ENCODE measurements at places on chromosomes 2 and 18. TPM values are rescaled to one million over a fixed set of nuclear protein-coding genes. Genes with fewer than 3 reads are reported as not detected.
A peak's percentile ranks its signal among the peaks of the same experiment; 100 is the strongest.

Gene MAP4K4
- total RNA-seq = 48.0 TPM

DNA sequence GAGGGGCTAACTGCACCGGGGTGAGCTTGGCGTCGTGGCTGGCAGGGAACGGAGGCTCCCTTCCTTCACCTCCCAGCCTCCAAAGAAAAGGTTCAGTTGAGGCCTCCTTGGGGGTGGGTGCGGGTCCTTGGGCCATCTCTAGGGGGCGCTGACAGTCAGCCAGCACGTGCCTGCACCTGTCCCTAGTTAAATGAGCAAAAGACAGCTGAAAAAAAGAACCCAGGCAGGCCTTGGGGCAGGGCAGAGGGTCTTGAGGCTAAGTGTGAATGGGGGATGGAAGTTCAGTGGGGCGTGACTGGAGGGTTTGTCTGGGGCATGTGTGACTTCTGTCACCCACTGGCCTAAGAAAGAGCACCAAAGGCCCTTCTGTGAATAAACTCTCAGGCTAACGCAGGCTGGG lies 56.4 kb downstream of the ZFP36L2 start:
- DNase-seq = no peak

Gene STPG4
- total RNA-seq = not detected

Gene ERBB4
- total RNA-seq = 1.7 TPM

DNA sequence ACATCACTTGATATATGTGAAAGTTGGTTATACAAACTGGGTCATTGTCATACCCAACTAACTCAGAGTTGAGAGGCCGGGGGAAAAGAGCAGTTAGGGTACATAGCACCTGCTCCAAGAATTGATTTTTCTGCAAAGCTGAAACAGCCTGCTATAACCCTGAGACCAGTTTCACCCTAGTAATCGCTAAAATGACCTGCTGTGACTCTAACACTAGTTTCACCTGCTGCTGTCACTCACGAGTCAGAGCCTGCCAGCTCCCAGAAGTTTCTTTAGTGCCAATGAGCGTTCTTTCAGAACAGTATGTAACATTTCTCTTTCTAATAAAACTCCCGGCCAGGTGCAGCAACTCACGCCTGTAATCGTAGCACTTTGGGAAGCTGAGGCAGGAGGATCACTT lies 28.0 kb downstream of the SRSF7 start:
- DNase-seq = no peak

- DNase-seq = no peak
Measured at GRCh38 chr2:43111788-43112554, 114.4 kb downstream of the ZFP36L2 start.

Gene TFPI
- 85.6 TPM for total RNA-seq

Gene NBAS
- 37.1 TPM for total RNA-seq

- DNase-seq = no peak
Measured at GRCh38 chr2:69453475-69454129, 16.4 kb upstream of the NFU1 start.

Gene TGFBRAP1
- 30.1 TPM for total RNA-seq

Gene PRKAG3
- not detected for total RNA-seq

DNA sequence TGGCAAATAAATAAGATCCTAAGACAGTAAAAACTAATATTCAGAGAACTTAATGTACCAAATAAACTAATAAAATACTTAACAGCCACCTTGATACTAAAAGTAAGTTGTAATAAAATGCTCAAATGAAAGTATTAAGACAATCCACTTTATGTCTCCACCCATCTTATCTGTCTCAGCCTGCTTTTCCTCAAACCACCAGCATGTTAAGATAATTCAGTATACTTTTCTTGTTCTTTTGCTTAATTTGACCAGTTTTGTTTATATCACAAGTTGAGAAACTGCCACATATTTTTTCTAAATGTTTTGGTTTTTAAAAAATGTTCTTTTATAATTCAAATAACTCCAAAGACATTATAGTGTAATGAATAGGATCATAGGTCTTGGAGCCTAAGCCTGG lies 142.0 kb downstream of the MBD5 start:
- no peak for DNase-seq

DNA sequence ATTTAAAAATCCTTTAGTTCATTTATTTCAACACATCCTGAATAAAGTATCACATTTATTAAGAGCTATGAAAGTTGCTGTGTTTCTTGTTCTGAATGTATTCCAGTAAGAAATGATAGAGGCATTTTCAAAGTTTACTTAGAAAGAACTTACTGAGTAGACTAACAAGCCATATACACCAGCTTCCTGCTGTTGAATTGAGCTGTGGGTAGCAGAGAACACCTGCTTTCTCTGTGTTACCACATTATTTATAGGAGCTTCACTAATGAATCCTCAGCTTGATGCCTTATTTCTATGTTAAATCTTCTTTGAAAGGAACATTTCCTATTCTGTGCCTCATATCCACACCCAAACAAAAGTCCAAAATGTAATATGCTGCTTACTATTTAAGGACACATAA lies 115.4 kb downstream of the CCDC141 start:
- DNase-seq = no peak

DNA sequence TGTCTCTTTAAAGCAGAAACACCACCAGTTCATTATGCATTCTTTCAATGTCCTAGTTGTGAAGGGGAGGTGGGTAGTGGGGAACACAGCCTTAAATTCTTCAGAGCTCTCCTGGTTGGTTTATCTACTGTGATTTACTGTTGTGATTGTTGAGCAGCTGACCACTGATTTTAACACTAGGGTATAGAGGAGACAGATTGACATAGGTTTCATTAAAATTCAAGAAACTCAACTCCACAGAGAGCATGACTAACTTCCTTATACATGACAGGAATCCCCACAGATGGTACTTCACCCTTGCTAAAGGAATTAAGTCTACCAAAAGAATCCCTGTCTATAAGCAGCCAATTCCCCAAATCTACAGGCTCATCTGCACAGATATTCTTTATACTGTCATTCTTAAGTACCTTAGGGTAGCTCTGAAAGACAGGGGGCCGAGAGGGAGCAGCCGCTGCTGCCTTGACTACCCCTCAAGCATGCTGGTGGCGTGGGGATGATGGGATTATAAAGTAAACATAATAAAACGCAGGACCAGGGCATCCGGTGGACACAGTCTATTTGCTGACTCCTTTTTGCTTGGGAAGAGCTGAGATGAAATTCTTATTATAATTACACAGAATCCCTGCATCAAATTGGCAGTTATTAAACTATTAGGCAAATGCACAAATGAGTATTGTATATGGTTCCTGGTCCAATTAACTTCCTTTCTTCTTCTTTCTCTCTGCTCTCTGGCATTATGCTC lies 1377.6 kb upstream of the PIK3C3 start:
- DNase-seq = no peak

- peak; percentile 71 for DNase-seq
Measured at GRCh38 chr2:18749912-18750526, 160.7 kb upstream of the NT5C1B start.

Gene KLHL14
- total RNA-seq = not detected

DNA sequence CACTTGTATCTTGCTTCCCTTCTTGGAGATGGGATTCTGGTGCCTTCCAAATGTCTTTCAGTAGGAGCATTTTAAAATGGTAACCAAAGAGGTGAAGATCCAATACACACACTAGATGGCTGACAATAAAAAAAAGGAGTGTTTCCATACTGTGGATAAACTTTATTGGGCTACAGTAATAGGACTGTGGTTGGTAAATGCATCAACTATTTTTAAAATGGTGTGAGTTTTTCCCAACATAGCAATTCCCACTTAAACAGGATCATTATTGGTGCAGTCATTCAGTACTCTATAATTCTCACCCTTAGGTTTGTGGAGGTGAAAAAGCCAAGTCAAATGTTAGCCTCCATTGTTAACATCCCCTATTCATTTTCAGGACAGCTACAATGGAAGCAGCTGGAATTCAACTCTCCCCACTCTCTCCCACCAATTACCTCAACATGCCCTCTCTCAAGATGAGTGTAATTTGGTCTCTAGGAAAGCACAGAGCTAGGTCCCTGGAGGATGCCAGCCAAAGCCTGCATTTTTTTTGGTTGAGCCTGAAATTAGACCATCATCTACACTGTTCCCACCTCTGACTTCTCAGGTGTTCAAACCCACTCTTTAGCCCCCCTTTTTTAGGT lies 273.3 kb downstream of the TCF4 start:
- no peak for DNase-seq

DNA sequence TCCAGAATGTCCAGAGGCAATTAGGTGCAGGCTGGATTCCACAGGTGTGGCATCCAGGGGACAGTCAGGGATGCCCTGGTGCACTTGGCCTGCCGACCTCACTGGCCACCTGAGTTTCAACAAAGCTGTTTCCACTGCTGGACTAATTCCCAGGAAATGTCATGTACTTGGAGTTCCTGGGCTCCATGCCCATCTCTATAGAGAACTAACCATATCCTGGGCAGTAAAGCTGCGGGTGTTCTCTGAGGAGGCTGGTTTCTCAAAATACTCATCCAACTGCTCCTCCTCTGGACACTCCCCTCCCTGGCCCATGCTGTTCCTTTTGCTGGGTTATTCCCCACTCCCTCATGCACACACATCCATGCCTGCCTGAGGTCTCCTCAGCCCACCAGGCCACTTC lies 161.9 kb upstream of the SKOR2 start:
- no peak for DNase-seq

Gene TMEM37
- total RNA-seq = 2.3 TPM

GRCh38 chr2:239882331-239882732 lies 142.8 kb downstream of the NDUFA10 start:
- DNase-seq = no peak

DNA sequence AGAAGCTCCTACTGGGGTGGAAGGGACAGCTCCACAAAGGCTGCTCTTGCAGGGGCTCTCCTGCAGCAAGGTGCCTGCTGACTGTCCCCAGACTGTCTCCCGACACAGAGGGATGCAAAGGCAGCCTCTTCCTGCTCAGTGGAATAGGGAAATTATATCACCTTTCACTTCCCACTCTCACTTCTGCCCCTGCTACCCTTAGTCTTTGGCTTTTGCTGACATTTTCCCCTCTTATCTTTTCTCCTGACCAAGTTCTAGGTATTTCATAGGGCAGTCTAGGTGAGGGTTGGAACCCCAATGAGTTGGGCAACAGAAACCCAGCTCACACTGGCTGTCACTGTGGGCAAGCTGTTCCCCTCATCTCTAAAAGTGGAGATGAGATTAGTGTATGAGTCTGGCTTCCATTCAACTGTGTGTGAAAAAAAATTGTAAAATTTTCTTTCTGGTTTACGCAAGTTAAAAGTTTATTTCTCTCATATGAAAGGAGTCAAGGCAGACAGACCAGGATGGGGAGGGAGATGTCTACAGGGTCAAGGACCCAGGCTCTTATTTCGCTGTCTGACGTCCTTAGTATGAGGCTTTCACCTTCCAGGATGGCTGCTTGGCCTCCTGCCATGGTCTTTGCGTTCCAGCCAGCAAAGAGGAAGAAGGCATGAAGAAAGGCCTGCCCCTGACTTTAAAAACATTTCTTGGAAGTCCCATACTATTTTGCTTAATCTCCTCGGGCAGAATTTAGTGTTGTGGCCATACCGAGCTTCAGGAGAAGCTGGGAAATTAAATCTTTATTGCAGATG lies 7.5 kb upstream of the MOCOS start:
- DNase-seq = peak; percentile 85

Gene CD8B
- total RNA-seq = not detected

GRCh38 chr18:62717925-62718800 lies 2.8 kb downstream of the PHLPP1 start:
- DNase-seq = no peak

Gene PSD4
- total RNA-seq = 11.2 TPM

DNA sequence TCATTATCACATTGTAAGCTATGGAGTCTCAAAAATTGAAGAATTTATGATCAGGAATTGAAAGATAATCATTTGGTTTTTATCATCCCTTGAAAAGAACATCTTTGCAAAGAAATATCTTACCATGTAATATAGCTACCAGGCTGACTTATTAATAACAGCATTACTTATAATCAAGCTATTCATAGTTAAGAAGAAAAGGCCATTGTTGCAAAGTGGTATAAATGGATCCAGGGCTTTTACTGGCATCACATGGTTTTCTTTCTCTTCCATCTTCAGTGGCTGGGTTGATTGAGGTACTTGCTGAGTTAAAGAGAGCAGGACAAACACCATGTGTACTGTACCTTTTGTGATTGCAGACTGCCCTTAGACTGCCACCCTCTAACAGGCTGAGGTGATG lies 39.6 kb downstream of the MFSD6 start:
- no peak for DNase-seq

Gene FRZB
- 42.5 TPM for total RNA-seq

Gene RMDN2
- total RNA-seq = 0.21 TPM

Gene BMP10
- not detected for total RNA-seq

DNA sequence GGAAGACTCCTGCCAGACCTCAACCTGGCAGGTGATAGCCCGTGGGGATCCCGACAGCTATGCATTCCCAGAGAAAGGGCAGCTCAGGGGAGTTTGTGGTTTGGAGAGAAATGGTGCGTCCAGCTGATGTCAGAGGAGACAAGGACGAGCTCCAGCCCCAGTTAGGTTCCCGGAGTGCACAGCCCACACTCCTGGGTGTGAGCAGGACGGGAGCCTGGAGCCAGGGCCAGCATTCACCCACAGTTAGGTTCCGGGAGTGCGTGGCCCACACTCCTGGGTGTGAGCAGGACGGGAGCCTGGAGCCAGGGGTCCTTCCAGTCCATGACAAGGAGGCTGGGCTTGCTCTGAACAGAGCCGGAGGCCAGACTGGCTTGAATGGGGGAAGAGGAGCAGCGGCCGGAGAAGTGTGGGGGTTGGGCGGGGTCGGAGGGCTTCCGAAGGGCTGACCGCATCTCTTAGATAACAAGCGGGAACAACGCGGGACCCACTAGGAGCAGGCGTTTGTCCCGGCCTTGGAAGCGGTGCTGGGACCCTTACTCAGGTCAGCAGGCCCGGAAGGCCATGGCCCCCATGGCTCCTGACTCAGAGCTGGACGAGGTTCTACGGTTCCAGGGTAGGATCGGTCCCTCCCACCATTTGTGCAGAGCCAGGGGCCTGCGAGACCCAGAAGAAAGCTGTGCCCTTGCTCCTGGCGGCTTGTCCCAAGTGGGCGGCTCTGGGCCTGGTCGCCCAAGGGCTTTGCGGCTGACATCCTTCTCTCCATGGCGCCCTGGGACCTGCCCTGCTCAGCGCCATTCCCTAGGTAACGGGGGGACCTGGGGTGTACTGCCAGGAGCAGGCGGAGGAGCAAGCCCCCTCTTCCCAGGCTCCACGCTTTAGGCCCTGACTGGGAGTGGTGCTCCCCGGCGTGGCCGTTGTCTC lies 185.6 kb downstream of the RTP5 start:
- DNase-seq = no peak

DNA sequence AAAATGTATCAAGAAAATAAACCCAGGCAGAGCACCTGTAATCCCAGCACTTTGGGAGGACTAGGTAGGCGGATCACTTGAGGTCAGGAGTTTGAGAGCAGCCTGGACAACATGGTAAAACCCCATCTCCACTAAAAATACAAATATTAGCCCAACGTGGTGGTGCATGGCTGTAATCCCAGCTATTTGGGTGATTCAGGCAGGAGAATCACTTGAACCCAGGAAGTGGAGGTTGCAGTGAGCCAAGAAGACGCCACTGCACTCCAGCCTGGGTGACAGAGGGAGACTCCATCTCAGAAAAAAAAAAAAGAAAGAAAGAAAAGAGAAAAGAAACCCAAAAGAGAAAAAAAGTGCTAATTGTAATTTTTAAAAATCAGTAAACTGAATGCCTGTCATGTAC lies 41.4 kb downstream of the DDX18 start:
- DNase-seq = no peak

GRCh38 chr18:33711514-33711913 lies 133.5 kb downstream of the ASXL3 start:
- DNase-seq = no peak

- no peak for DNase-seq
Measured at GRCh38 chr18:11091746-11092145, 57.6 kb downstream of the PIEZO2 start.

- no peak for DNase-seq
Measured at GRCh38 chr2:107635883-107636282, 190.8 kb upstream of the RGPD4 start.

Data from ascending aorta (tissue), 2 donors.